ENCODE measurements at places on chromosomes 4 and X.

GRCh38 chr4:93396272-93396671, 432.3 kb upstream of the ATOH1 start:
- DNase-seq: peak; percentile 66

GRCh38 chr4:38242101-38242500, 281.9 kb downstream of the PTTG2 start:
- no peak for DNase-seq

GRCh38 chr4:118772081-118772766, 63.7 kb downstream of the SEC24D start:
- DNase-seq: peak; percentile 64

- no peak for DNase-seq
These were observed 232.4 kb downstream of the DCTD start for GRCh38 chr4:182684796-182685195.

GRCh38 chr4:83889802-83890201, 353.9 kb downstream of the GPAT3 start:
- no peak for DNase-seq

DNA sequence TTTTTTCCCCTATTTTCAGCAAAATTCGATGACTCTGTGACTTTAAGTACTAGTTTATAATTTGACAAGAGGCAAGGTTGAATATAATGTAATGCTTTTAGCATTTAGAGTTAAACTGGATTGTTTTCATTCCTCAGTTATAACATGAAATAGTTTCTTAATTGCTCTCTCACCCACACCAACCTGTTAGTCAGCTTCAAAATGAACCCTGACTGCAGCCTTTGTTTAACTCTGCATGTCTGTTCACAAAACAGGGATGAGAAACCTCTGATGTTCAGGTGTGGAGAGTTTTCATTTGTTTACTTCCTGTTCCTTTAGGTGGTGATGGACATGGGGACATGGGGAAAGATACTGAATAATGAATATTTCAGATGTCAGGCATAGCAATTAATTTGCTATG, 49.9 kb upstream of the MND1 start:
- DNase-seq: no peak
